AG08395 (cell line): ENCODE measurements at places on chromosomes 6 and 20.
A peak's percentile ranks its signal among the peaks of the same experiment; 100 is the strongest.

GRCh38 chr6:119760046-119760445 lies 410.5 kb upstream of the MAN1A1 start:
- DNase-seq, result no peak

- peak; percentile 66 for DNase-seq
Measured at GRCh38 chr6:166588691-166589336, 2.3 kb upstream of the RAMACL start.

DNA sequence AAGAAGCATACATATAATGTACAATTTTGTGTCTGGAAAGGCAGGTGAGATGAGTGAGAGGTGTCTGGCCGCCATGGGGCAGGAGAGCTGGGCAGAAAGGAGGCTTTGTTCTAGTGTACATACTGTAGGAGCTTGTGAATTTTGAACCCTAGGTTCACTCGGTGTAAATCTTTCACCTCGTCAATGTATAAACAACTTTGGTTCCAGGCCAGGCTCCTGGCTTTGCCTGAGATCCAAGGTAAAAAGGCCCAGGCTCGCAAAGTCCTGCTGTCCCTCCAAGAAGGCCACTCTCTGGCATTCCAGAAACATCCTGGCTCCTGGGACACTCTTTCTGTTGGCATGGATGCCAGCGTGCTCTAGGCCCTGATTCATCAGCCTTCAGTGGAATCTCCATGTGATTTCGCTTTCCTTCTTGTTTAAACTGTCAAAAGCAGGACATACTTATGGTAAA lies 7.1 kb upstream of the SLC22A7 start:
- DNase-seq, result peak; percentile 31

GRCh38 chr20:56420940-56421688 lies 9.1 kb downstream of the CASS4 start:
- no peak for DNase-seq

DNA sequence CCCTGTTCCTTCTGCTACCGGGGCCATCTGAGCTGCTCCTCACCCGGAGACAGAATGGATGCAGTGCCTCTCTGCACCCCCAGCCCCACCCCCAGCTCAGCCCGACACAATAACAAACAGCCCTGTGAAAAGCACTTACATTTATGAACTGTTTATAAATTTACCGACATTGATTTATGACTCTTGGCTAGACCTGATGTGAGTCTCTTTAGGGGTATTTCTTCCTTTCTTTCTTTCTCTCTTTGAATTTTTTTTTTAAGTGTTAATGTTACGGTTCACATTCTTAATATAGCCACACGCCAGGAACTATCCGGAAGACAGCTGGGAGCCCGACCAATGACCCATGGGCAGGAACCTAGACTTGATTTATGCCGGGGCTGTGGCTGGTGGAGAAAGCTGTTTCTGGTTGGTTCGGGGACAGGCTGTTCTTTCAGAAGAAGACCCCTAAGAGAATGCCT lies 266.3 kb downstream of the CDC5L start:
- no peak for DNase-seq

DNA sequence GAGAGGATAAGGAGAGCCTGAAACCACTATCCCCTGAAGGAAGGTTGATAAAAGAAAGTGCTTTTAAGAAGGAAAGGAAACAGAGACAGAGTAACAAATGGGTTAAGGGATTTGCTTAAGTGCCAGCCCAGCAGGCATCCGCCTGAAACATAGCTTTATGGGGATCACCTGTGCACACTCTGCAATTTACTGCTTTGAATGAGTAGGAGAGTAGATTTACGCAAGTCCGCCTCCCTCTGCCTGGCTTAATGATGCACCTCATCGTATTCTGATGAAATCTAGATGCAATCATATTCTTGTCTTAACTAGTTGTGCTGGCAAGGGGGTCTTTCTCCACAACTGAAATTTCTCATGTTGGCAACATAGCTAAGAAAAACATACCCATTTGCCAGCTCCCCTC lies 101.1 kb upstream of the ID4 start:
- no peak for DNase-seq

- no peak for DNase-seq
Measured at GRCh38 chr20:1283522-1284510, 17.7 kb downstream of the SNPH start.

GRCh38 chr6:167130008-167130677 lies 7.2 kb downstream of the CCR6 start:
- DNase-seq, result no peak

GRCh38 chr6:78517399-78517798 lies 350.0 kb upstream of the IRAK1BP1 start:
- no peak for DNase-seq

GRCh38 chr6:156917213-156917612 lies 140.0 kb downstream of the ARID1B start:
- DNase-seq, result no peak

DNA sequence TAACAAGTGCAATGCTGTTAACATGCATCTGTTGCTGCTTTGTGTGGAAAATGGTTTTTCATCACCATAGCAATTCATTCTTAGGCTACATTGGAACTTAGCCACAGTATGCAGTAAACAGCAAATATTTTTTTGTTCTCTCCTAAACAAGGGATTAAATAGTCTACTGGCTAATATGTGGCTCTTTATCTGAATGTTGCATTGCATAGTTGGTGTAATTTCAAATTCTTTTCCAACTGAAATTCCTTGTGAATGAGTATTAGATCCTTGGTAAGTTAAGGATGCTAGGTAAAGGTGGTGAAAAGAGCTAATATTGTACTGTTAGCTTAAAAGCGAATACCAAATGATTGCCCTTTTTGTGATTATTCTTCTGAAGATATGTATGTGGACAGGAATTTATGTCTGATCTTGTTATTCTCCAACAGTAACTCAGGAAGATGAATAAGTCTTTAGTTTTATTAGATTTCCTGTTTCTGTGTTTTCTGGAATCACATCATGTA lies 958 bp downstream of the MLIP start:
- peak; percentile 15 for DNase-seq

- no peak for DNase-seq
Measured at GRCh38 chr6:125828476-125829039, 37.8 kb downstream of the NCOA7 start.

DNA sequence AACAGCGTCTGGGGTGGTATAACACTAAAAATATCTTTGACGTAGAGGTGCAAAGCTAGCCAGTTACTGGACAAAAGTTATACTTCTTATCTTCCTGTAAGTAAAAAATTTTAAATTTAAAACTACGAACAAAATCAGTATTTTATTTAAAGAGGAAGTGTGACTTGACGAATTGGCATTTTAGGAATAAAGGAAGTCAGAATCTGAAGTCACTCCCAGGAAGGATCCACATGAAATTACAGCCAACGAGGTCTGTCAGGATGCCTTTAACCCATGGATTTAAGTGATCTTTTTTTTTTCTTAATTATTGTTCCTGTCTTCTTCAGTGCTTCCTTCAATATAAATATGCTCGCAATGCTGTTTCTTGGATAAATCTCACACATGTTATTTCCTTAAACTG lies 27.2 kb upstream of the SNX9 start:
- DNase-seq, result no peak

DNA sequence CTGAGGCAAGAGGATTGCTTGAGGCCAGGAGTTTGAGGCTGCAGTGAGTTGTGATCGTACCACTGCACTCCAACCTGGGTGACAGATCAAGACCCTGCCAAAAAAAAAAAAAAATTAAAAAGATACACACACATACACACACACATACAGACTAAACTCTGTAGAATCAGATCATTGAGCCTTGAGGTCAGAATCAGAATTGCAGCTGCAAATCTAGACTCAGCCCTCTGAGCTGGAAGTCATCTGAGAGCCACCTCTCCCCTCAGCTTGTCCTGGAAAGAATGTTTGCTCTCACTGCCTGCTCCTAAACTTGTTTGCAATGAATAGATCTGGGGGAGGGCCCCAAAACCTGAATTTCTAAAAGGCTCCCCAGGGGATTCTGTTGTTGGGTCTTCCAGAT lies 41.4 kb upstream of the ANGPT4 start:
- DNase-seq, result peak; percentile 11

- no peak for DNase-seq
Measured at GRCh38 chr20:57785720-57786119, 75.9 kb upstream of the PMEPA1 start.

- no peak for DNase-seq
Measured at GRCh38 chr6:123533862-123534648, 102.7 kb downstream of the TRDN start.

GRCh38 chr6:40705354-40705753 lies 118.2 kb upstream of the LRFN2 start:
- no peak for DNase-seq

- no peak for DNase-seq
Measured at GRCh38 chr6:42744351-42744893, 1.5 kb downstream of the TBCC start.

DNA sequence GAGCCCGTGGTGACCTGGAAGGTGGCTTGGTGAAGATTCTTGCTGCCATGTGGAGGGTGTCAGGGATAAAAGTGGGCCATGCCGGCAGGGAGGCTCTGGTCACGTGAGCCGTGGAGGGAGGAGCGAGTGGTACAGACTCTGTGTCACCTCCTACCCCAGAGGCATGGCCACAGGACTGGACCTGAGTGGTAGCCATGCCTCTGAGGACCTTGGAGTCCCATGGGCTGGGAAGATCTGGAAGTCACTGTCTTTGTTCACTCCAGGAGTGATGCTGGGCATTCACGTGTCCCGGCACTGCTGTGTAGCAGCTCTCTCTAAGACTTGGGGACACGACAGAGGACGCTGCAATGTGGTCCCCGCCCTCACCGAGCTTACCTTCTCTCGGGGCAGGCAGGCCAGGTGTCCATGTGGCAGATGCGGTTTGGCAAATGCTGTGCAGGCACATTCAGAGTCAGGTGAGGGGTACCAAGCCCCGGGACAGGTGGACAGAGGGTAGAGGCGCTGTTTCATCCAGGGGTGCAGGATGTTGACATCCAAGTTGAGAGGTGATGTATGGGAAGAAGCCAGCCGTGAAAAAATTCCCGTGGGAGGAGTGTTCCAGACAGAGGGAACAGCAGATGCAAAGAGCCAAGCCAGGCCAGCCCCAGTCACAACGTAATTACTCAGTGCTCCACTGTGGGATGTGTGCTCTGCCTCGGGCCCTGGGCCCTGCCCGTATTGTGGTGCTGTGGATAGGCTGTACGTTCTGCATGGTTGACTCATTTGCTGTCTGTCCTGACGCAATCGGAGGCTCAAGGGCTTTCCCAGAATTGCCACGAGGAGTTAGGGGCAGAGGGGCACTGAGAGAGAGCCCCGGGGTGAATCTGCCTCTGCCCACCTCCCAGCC lies 307.8 kb downstream of the TAF4 start:
- no peak for DNase-seq

GRCh38 chr6:118656847-118657451 lies 5.6 kb upstream of the CEP85L start:
- DNase-seq, result no peak

- no peak for DNase-seq
Measured at GRCh38 chr6:169752074-169752623, 727 bp downstream of the ERMARD start.

DNA sequence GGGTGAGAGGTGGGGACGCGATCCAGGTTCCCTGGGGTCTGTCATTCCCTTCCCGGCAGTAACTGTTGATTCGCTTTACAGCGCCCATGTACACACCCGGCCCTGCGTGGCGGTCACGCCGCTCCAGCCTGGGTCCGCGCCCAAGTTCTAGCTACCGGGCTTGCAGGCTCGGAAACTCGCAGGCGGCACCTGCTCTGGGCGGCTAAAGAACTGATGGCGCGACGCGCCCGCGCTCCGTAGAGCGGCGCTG lies 1.4 kb upstream of the POU3F2 start:
- DNase-seq, result no peak

DNA sequence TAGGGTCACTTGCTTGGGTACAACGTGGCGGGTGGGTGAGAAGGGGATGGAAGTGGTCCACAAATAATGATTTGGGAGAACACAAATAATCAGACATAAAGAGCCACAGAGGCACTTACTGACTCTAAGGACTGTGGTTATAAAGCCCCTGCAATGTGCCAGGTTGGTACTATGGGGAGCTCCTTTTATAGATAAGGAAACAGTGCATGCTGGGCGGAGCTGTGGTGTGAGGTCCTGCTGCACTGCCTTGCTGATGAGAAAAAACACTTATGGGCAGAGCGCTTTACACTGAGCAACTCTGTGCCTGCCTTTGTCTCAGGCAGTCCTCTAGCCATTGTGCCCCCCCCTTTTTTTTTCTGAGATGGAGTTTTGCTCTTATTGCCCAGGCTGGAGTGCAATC lies 29.1 kb upstream of the SCRT2 start:
- DNase-seq, result no peak

DNA sequence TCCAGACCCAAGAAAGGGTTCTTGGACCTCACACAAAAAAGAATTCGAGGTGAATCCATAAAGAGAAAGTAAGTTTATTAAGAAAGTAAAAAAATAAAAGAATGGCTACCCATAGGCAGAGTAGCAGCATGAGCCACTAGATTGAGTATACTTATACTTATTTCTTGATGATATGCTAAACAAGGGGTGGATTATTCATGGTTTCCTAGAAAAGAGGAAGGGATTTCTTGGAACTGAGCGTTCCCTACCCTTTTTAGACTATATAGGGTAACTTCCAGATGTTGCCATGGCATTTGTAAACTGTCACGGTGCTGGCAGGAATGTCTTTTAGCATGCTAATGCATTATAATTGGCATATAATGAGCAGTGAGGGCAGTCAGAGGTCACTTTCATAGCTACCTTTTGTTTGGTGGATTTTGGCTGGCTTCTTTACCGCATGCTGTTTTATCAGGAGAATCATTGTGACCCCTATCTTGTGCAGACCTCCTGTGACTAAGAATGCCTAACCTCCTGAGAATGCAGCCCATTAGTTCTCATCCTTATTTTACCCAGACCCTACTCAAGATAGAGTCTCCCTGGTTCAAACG lies 44.3 kb downstream of the TENT5A start:
- no peak for DNase-seq

DNA sequence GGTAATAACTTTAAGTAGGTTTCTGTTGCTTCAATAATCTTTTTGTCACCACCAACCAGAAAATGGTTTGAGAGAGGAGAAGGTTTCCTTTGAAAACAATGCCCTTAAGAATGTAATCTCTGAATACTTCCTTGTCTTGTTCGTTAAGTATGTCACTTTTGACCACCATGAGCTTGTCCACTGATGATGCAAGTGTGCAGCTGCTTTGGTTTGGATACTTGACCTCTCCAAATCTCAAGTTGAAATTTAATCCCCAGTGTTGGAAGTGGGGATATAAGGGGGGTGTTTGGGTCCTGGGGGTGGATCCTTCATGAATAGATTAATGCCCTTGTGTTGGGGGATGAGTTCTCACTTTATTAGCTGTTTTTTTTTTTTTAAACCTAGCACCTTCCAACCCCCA lies 985.4 kb downstream of the EPHA7 start:
- no peak for DNase-seq

DNA sequence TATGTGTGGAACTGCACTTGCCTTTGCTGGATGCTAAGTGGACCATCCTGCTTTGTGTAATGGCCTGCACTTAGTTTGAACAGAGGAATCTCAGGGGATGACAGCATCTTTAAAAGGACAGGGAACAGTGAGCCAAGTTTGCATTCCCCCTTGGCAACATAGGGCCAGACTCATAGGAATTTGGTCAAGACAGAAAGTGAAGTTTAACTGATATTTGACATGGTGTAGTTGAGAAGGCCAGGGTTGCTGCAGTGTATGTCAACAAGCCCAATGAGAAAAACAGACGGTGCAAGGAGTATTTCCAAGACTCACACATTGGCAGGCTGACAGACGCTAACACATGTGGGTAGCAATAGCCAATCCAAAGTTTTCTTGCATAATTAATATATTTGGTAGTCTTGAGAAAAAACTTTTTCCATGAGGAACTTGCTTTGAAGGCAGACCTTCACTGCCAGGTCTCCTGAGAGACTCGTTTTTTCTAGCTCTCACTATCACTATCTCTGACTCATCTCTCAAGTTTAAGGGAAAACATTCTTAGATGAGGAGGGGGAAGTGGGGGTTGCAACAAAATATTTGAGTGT lies 213.8 kb downstream of the IBTK start:
- no peak for DNase-seq

- DNase-seq, result no peak
Measured at GRCh38 chr6:11963756-11964500, 48.2 kb upstream of the HIVEP1 start.
